NCI-H82 (cell line): ENCODE measurements at places on chromosomes 3 and 15.

GRCh38 chr3:187447737-187448136, 79.6 kb downstream of the RTP4 start:
- DNase-seq: no peak

- DNase-seq: no peak
Observed at GRCh38 chr3:4634894-4635293, 141.7 kb downstream of the ITPR1 start.

DNA sequence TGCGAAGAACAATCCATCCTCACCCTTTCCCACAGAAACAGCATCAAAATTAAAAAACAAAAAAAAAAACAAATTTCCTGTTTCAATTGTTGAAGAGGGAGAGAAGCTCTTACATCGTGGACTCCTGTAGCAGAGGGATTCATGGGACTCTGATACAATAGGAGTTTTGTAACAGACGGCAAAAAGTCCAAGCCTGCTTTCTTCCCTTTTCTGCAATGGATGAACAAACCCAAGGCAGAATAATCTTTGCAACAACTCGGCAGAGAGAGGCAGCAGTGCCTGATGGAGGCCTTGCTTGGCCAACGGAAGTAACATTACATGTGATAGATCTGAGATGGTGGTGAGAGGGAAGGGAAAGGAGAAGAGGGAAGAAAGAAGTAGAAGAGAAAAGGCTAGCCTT, 26.9 kb downstream of the CCR4 start:
- DNase-seq: no peak

DNA sequence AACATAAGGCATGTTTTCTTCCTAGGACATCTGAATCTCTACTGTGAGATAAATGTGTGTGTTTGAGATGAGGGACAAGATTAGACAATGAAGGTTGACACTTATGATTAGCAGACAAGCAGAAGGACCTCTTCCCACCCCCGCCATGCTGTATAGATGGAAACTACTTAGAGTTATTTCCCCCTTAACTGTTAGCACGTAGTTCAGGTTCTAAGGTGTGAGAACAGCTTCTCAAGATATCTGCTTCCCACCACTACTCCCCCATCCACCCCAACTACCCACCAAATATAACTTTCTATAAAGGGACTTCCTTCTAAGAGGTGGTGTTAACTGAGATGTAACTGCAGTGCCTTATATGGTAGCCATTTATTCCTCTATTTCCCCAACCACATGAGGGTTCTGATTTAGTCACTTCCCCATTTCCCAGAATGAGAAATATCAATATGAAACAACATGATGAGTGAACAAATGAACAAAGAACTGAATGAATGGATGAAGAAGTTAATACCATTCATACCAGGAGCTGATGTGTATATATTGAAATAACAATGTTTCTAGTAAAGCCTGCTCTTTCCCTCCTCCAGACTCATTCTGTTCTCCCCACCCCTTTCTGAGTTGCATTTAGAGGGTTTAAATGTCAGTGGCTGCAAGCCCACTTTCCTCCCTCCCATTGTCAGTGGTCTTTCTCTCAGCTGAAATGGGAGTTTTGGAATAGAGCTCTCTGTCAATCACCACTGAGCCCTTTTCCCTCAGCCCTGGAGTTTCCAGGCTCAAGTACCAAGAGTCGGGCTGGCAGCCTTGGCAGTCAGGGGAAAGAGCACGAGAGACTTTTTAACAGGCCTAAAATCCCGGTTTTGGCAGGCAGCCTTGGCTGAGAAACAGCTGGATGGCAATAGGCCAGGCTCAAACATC, 7.7 kb upstream of the RFTN1 start:
- DNase-seq: no peak

DNA sequence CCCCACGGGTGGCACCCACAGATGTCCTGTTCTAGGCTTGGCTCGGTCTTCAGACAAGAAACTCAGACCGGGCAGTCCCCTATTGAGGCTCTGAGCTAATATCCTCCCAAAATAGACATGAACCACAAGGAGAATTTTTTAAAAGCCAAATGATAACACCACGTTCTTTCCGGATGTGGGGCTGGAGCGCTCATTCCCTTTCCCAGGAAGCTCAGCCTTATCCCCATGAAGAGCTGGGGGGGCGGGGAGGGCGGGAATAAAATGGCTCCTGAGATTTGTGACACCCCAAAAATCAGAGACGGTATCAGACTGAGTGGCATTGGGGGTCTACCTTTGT, 1.1 kb downstream of the SLC6A1 start:
- no peak for DNase-seq

DNA sequence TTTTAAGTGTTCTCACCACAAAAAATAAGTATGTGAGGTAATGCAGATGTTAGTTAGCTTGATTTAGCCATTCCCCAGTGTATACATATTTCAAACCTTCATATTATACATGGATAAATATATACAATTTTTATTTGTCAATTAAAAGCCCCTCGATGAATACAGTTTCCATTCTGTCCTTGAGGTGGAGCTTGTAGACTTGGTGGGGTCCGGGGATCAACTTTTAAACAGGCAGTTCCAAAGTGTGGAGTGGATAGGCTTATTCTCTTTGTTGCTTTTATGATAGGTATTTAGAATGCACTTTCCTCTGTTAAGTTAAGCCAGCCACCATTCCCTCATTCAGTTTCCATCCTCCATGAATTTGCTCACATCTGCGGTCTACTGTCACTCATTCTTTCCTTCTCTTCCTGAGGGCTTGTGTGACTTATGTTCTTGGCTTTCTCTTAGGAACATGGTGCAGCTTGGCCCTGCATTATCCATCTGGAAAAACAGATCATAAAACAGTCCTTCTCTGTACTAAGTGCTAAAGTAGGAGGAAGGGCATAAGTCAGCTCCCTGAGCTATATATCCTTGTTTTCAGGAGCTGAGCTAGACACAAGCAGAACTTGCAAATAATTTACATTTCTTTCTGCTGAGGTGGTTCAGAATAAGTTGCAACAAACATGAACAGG, 149.1 kb downstream of the NFKBIZ start:
- DNase-seq: peak; percentile 31
